ENCODE measurements at places on chromosomes 7 and 10.
A peak's percentile ranks its signal among the peaks of the same experiment; 100 is the strongest.

DNA sequence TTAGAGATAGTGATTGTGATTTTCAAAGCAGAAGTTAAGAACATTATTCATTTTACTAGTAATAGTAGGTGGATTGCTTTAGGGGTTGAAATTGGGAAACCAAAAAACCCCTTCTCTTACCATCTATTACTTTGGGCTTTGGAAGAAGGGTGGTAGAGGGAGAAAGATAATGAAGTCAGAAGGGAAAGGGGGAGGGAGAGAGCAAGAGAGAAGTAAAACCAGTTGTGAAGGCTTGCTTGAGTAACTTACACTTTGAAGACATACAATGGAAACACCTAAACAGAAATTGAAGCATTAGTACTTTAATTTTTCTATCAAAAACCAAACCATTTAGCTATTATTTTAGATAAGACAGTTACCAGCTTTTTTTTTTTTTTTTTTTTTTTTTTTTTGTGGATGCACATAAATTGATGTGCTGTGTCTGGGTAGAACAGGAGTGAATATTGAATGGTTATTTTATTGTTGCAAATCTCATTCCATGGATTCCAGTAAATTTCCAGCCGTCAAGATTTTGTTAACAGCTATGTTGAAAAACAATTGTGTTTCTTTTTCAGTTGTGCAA is 5.5 kb downstream of the PRKAR2B start:
- peaks cover 2% of the 10 kb centered on the region for H3K27me3 ChIP-seq
- H3K27ac ChIP-seq, result no peak overlapping the region
- peaks cover 4% of the 10 kb centered on the region for H3K4me1 ChIP-seq
- DNase-seq, result no peak
- H3K36me3 ChIP-seq, result no peaks in the 10 kb centered on the region
- H3K4me3 ChIP-seq, result no peak overlapping the region

GRCh38 chr10:71344154-71344925 is 25.3 kb downstream of the SLC29A3 start:
- H3K4me3 ChIP-seq, result no peak overlapping the region
- H3K36me3 ChIP-seq, result no peaks in the 10 kb centered on the region
- no peaks in the 10 kb centered on the region for H3K27me3 ChIP-seq
- peak overlapping the region; percentile 93 for H3K27ac ChIP-seq
- peaks cover 83% of the 10 kb centered on the region for H3K4me1 ChIP-seq

- DNase-seq, result no peak
- no peaks in the 10 kb centered on the region for H3K36me3 ChIP-seq
- no peak overlapping the region for H3K4me3 ChIP-seq
- H3K27me3 ChIP-seq, result no peaks in the 10 kb centered on the region
Observed at GRCh38 chr10:85926136-85926535, 440.5 kb downstream of the GRID1 start.

GRCh38 chr7:54615-55014 is 137.8 kb upstream of the FAM20C start:
- no peak for DNase-seq
- no peaks in the 10 kb centered on the region for H3K36me3 ChIP-seq
- no peaks in the 10 kb centered on the region for H3K4me1 ChIP-seq
- no peaks in the 10 kb centered on the region for H3K27me3 ChIP-seq
- H3K4me3 ChIP-seq, result no peak overlapping the region
- H3K27ac ChIP-seq, result no peak overlapping the region

DNA sequence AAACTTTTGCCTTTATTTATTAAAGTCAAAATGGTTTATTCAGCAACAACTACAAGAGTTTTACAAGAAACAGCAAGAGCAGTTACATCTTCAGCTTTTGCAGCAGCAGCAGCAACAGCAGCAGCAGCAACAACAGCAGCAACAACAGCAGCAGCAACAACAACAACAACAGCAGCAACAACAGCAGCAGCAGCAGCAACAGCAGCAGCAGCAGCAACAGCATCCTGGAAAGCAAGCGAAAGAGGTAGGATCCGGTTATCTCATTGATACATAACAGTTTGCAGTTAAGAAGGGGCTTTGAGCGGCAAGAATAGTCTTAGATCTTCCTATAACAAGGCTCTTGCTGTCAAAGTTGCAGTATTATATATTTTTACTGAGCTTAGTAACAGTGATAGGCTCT is 215.1 kb downstream of the FOXP2 start:
- no peaks in the 10 kb centered on the region for H3K27me3 ChIP-seq
- DNase-seq, result no peak

DNA sequence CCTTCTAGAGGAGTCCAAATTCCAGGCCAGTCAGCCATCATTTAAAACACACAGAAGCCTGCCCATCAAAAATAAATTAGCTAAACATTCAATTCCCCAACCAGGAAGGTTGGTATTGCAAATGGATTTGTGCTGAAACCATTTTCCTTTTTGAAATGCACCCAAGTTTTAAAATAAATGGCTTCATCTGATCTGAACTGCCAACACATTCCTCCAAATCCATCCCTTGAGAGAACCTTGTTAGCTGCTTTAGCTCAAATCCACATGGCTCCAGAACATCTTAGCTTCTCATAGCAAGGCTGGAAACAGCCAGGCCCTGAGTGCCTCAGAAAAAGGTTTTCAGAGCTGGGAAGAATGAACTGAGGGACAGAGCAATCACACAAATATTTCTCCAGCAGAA is 306.3 kb downstream of the FZD1 start:
- no peak overlapping the region for H3K4me3 ChIP-seq
- DNase-seq, result no peak
- H3K27me3 ChIP-seq, result no peaks in the 10 kb centered on the region
- no peaks in the 10 kb centered on the region for H3K4me1 ChIP-seq
- no peak overlapping the region for H3K27ac ChIP-seq

- no peaks in the 10 kb centered on the region for H3K36me3 ChIP-seq
- no peaks in the 10 kb centered on the region for H3K27me3 ChIP-seq
- peaks cover 5% of the 10 kb centered on the region for H3K4me1 ChIP-seq
- H3K27ac ChIP-seq, result peak overlapping the region; percentile 95
Observed at GRCh38 chr10:124916098-124916584, 25.8 kb upstream of the ZRANB1 start.

GRCh38 chr7:148230296-148230695 is 360.3 kb upstream of the C7orf33 start:
- no peaks in the 10 kb centered on the region for H3K27me3 ChIP-seq
- no peaks in the 10 kb centered on the region for H3K36me3 ChIP-seq
- H3K4me1 ChIP-seq, result no peaks in the 10 kb centered on the region
- H3K27ac ChIP-seq, result no peak overlapping the region
- no peak for DNase-seq

GRCh38 chr10:43055991-43056567 is 20.8 kb upstream of the RET start:
- no peaks in the 10 kb centered on the region for H3K36me3 ChIP-seq
- H3K27me3 ChIP-seq, result no peaks in the 10 kb centered on the region
- H3K4me3 ChIP-seq, result no peak overlapping the region
- H3K4me1 ChIP-seq, result no peaks in the 10 kb centered on the region
- no peak overlapping the region for H3K27ac ChIP-seq

GRCh38 chr10:58415757-58416156 is 30.5 kb downstream of the TFAM start:
- no peaks in the 10 kb centered on the region for H3K27me3 ChIP-seq
- no peaks in the 10 kb centered on the region for H3K36me3 ChIP-seq
- H3K4me3 ChIP-seq, result no peak overlapping the region
- H3K4me1 ChIP-seq, result peaks cover 35% of the 10 kb centered on the region
- H3K27ac ChIP-seq, result peak overlapping the region; percentile 38

GRCh38 chr10:43125881-43126731 is 12.1 kb upstream of the CSGALNACT2 start:
- DNase-seq, result no peak
- H3K36me3 ChIP-seq, result no peaks in the 10 kb centered on the region
- no peaks in the 10 kb centered on the region for H3K4me1 ChIP-seq
- H3K4me3 ChIP-seq, result no peak overlapping the region
- peaks cover 1% of the 10 kb centered on the region for H3K27me3 ChIP-seq

Measured in Caco-2 (cell line).